ENCODE measurements at places on chromosomes 7 and 10. TPM values are rescaled to one million over a fixed set of nuclear protein-coding genes. Genes with fewer than 3 reads are reported as not detected.

The LRRC17 gene
- not detected for total RNA-seq

The ABCB4 gene
- 0.67 TPM for total RNA-seq

The GFRA1 gene
- not detected for total RNA-seq

The MTERF1 gene
- 25.5 TPM for total RNA-seq

DNA sequence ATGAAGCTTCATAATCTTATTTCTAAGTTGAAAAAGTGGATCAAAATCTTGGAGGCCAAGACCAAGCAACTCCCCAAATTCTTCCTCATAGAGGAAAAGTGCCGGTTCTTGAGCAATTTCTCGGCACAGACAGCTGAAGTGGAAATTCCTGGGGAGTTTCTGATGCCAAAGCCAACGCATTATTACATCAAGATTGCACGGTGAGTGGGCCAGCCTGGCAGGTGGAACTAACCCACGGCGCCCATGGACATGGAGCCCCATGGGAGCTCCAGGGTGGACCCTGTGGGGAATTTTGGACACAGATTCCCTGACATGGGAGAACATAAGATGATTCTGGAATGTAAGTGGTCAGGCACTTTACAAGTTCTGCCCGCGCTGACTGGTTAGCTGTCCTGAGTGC is 125.9 kb downstream of the TRRAP start:
- H3K27me3 ChIP-seq = no peaks in the 10 kb centered on the region
- H3K36me3 ChIP-seq = peaks cover 37% of the 10 kb centered on the region
- no peak overlapping the region for H3K27ac ChIP-seq
- H3K4me3 ChIP-seq = no peak overlapping the region
- H3K4me1 ChIP-seq = peaks cover 19% of the 10 kb centered on the region

- DNase-seq = no peak
- no peak overlapping the region for H3K27ac ChIP-seq
- H3K27me3 ChIP-seq = no peaks in the 10 kb centered on the region
- no peak overlapping the region for H3K4me3 ChIP-seq
- H3K4me1 ChIP-seq = no peaks in the 10 kb centered on the region
Observed at GRCh38 chr7:145031162-145031561, 195.3 kb upstream of the TPK1 start.

DNA sequence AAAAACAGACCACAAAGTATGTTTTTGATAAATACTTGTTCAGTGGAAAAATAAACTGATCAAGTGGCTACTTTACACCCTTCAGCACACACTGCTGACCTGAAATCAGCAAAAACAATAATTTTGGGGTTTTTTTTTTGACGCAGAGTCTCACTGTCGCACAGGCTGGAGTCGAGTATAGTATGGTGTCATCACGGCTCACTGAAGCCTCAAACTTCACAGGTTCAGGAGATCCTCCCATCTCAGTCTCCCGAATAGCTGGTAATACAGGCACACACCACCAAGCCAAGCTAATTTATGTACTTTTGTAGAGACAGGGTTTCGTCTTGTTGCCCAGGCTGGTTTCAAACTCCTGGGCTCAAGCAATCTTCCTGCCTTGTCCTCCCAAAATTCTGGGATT is 30.6 kb downstream of the TARP start:
- H3K36me3 ChIP-seq = no peaks in the 10 kb centered on the region
- no peaks in the 10 kb centered on the region for H3K4me1 ChIP-seq
- DNase-seq = no peak

GRCh38 chr7:42722716-42723115 is 189.2 kb downstream of the C7orf25 start:
- DNase-seq = no peak
- H3K4me3 ChIP-seq = no peak overlapping the region
- H3K4me1 ChIP-seq = no peaks in the 10 kb centered on the region
- no peaks in the 10 kb centered on the region for H3K36me3 ChIP-seq
- H3K27me3 ChIP-seq = no peaks in the 10 kb centered on the region
- H3K27ac ChIP-seq = no peak overlapping the region

- H3K27me3 ChIP-seq = no peaks in the 10 kb centered on the region
- H3K4me3 ChIP-seq = no peak overlapping the region
- DNase-seq = no peak
- H3K36me3 ChIP-seq = no peaks in the 10 kb centered on the region
- no peaks in the 10 kb centered on the region for H3K4me1 ChIP-seq
Observed at GRCh38 chr10:83539528-83540308, 599.6 kb upstream of the GHITM start.

DNA sequence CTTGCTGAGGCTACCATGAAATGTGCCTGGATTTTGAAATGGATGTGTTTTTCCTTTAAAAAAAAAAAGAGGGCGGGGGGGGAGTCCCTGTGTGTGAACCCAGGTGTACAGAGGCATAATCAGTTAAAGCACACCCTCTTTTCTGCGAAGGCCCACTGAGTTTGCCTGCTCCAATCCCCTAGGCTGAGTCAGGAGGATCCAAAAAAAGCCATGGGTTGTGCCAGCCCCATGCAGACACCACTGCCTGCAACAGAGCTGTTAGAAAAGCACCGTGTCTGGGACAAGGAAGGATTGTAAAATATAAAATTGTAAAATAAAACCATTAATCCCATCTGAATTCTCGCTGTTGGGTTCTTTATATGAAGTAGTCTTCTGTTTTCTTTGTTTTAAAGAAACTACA is 217.9 kb downstream of the ADAM12 start:
- no peaks in the 10 kb centered on the region for H3K4me1 ChIP-seq
- no peaks in the 10 kb centered on the region for H3K36me3 ChIP-seq

DNA sequence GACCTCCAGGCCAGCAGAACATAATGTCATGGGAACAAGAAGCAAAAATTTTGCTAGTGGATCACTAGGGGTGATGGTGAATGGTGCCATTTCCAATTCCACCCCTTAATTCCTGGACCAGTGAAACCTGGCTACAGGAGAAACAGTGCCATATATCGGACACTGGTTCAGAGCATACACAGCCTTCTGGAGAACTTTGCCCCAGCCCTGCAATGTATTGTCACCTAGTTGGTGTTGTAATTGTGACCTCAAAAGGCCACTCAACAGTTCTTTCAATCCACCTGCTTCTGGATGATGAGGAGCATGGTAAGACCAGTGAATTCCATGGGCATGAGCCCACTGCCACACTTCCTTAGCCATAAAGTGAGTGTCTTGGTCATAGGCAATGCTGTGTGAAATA is 59.8 kb upstream of the AASS start:
- no peaks in the 10 kb centered on the region for H3K4me1 ChIP-seq
- H3K36me3 ChIP-seq = no peaks in the 10 kb centered on the region
- no peak for DNase-seq

DNA sequence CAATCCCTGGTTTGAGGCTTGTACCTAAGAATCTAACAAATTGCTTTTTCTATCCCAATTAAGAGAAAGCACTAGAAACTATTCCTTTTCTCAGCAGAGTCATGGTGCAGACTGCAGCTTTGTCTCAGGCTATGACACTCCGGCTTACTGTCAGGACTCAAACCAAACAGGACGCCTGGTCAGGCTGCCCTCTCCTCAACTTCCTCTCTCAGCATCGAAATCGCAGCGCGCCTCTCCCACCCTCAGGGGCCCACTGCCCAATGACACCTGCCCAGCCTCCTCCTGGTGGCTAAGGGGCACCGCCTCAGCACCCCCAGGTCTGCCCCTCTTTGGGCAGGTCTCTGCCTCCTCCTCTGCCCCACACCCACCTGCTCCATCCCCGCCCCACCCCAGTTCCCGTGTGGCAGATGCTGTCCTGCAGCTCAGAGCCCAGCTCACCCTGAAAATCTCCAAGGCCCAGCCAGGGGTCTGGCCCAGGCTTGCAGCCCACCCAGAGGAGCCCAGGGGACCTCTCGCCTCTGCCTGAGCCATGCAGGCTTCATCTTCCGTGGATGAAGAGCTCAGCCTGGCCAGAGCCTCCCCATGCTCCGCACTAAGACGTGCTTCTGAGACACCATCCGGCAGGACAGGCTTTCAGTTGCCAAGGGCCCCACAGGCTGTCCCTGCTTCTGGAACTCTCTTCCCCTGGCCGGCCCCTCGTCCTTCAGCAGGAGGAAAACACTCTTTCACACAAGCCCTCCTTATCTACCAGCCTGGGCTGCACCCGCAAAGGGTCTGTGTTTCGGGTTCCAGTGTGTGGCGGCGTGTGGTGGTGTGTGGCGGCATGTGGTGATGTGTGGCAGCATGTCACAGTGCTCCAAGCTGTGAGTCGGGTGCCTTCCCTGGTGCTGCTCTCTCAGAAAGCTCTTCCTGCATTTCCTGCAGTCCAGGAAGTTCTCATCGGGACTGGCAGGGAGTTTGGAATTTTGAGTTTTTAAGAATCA is 16.4 kb upstream of the PTPRN2 start:
- H3K4me1 ChIP-seq = no peaks in the 10 kb centered on the region
- no peaks in the 10 kb centered on the region for H3K27me3 ChIP-seq
- no peak overlapping the region for H3K4me3 ChIP-seq
- no peak for DNase-seq
- peaks cover 20% of the 10 kb centered on the region for H3K36me3 ChIP-seq
- H3K27ac ChIP-seq = no peak overlapping the region

GRCh38 chr10:62050893-62051433 is 149.5 kb downstream of the ARID5B start:
- H3K36me3 ChIP-seq = no peaks in the 10 kb centered on the region
- no peak for DNase-seq
- H3K4me1 ChIP-seq = peaks cover 65% of the 10 kb centered on the region
- H3K4me3 ChIP-seq = no peak overlapping the region

DNA sequence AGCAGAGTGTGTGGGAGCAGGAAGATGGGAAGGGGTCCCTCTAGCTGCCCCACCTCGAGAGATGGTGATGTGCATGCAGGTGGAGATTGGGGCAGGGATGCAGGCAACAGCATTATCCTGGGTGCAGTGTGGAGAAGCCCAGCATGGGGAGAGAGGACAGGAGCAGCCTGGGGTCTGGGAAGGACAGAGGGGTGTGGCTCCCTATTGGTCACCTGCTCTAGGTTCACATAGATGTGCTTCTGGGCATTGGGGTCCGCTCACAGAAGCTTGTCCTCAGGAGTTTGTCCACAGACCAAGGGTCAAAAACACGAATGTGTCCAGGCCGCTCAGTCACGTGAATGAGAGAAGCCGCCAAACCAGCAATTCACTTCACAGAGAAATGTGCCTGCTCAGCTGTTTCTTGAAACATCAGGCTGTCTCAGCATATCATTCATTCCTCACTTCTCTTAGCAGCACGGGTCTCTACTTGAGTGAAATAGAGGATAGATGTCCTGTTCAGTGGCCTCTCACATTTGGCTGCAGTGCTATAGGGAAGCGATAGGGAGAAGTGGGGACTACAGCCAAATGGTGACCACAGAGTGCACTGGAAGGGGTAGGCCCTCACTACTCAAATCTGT is 11.5 kb upstream of the SLC29A3 start:
- no peaks in the 10 kb centered on the region for H3K36me3 ChIP-seq
- no peak overlapping the region for H3K4me3 ChIP-seq
- DNase-seq = no peak
- no peaks in the 10 kb centered on the region for H3K4me1 ChIP-seq
- H3K27ac ChIP-seq = no peak overlapping the region

GRCh38 chr10:99756159-99756558 is 24.1 kb downstream of the CUTC start:
- H3K4me1 ChIP-seq = no peaks in the 10 kb centered on the region
- no peak for DNase-seq
- H3K27me3 ChIP-seq = no peaks in the 10 kb centered on the region
- H3K27ac ChIP-seq = no peak overlapping the region

GRCh38 chr10:121131426-121132265 is 280.5 kb downstream of the WDR11 start:
- no peak for DNase-seq
- no peak overlapping the region for H3K4me3 ChIP-seq
- no peak overlapping the region for H3K27ac ChIP-seq
- H3K4me1 ChIP-seq = no peaks in the 10 kb centered on the region

- H3K27ac ChIP-seq = no peak overlapping the region
- no peak for DNase-seq
- no peaks in the 10 kb centered on the region for H3K27me3 ChIP-seq
- no peak overlapping the region for H3K4me3 ChIP-seq
- H3K36me3 ChIP-seq = no peaks in the 10 kb centered on the region
Observed at GRCh38 chr10:127908106-127908958, 1.4 kb downstream of the PTPRE start.

DNA sequence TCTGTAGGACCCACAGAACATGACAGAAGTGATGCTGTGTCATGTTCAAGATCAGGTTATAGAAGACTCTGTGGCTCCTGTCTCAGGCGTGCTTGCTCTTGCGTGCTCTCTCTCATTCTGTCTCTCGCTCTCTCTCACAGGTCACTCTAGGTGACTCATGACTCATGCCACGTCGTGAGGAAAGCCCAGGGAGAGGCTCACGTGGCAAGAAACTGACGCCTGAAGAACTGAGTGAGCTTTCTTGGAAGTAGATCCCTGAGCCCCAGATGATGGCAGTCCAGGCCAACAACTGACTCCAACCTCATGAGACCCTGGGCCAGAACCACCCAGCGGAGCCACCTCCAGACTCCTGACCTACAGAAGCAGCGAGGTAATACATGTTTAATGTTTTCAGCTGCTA is 103.3 kb downstream of the DNMBP start:
- H3K27me3 ChIP-seq = no peaks in the 10 kb centered on the region
- 0 out of 2 replicates have a peak, but pooled peaks cover 4% of the 10 kb centered on the region for H3K36me3 ChIP-seq
- no peak overlapping the region for H3K4me3 ChIP-seq
- no peak for DNase-seq

DNA sequence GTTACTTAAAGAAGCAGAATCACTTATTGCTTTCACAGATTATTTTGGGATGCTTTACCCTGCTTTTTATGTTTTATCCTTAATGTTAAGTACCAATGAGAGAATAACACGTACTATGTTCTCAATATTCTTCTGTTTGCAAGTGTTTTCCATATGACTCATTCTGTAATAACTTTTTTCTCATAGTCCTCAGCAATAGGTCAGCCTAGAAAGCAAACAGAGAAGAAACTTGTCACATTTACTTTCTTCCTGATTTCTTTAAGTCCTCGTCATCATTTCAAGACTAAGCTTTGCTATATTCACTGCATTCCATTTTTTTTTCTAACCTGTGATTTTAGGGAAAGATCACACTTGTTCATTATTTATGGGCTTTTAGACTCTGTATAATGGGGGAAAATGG is 6.8 kb upstream of the AGR2 start:
- H3K27ac ChIP-seq = no peak overlapping the region
- H3K4me1 ChIP-seq = peaks cover 21% of the 10 kb centered on the region
- H3K4me3 ChIP-seq = no peak overlapping the region
- DNase-seq = peak; percentile 31

DNA sequence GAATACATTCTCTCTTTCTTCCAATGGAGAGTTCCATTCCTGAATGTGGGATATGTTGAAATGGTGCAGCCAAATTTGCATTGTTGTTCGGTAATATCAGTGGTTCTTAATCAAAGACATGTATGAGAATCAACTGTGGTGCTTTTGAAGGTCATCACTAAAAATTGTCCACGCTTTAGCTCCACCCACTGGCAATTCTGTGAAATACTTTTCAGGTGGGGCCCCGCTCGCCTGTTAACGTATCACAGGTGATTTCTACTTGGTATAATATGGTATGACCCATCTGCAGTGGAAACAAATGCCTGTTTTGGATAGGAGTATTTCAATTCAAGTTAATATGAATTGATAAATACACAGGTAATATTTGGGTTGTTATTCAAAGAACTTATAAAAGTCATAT is 178.4 kb downstream of the NSUN6 start:
- peak; percentile 68 for DNase-seq
- H3K4me3 ChIP-seq = no peak overlapping the region
- no peaks in the 10 kb centered on the region for H3K36me3 ChIP-seq
- no peaks in the 10 kb centered on the region for H3K4me1 ChIP-seq
- H3K27me3 ChIP-seq = no peaks in the 10 kb centered on the region
- no peak overlapping the region for H3K27ac ChIP-seq

- H3K27ac ChIP-seq = no peak overlapping the region
- peak; percentile 74 for DNase-seq
- no peaks in the 10 kb centered on the region for H3K36me3 ChIP-seq
- H3K4me3 ChIP-seq = no peak overlapping the region
- H3K27me3 ChIP-seq = no peaks in the 10 kb centered on the region
- H3K4me1 ChIP-seq = no peaks in the 10 kb centered on the region
Observed at GRCh38 chr7:16801111-16801542, 3.7 kb downstream of the AGR2 start.

Data from Karpas-422 (cell line).